Uterus (tissue), 4 donors: ENCODE measurements at places on chromosomes 2 and 18. TPM values are rescaled to one million over a fixed set of nuclear protein-coding genes. Genes with fewer than 3 reads are reported as not detected.

Gene STPG4
- total RNA-seq, result 1.0 TPM

Gene FBXO36
- total RNA-seq, result 8.2 TPM

Gene SMCHD1
- 84.4 TPM for total RNA-seq

Gene TUBA3E
- not detected for total RNA-seq

Gene LCT
- 0.07 TPM for total RNA-seq

Gene GAD1
- 1.6 TPM for total RNA-seq

GRCh38 chr2:33518200-33518599 lies 41.8 kb downstream of the RASGRP3 start:
- no peak overlapping the region for H3K4me3 ChIP-seq
- no peak for DNase-seq
- H3K27me3 ChIP-seq, result no peaks in the 10 kb centered on the region
- no peaks in the 10 kb centered on the region for H3K36me3 ChIP-seq

- H3K27ac ChIP-seq, result no peak overlapping the region
- no peaks in the 10 kb centered on the region for H3K36me3 ChIP-seq
- H3K4me3 ChIP-seq, result no peak overlapping the region
- DNase-seq, result no peak
- H3K27me3 ChIP-seq, result peaks cover 21% of the 10 kb centered on the region
These were observed 165.4 kb downstream of the MSH2 start for GRCh38 chr2:47568164-47568850.

DNA sequence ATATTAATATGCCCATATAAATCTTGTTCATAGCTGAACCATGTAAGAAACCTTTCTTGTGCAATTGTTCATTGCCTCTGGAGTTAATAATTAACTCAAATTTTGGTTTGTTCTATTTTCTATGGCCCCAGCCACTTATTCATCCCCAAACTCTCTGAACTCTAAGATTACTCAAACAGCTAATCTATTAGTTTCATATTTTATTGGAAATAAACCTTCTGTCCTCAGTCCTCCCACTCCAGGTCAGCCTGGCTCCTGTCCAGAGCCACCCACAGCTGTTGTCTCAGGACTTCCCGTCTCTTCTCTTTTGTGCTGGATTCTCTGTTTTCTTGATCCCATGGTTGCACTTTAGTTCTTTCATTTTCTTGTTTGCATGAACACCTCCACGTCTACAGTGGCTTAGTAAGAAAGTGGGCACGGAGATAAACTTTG lies 4.4 kb upstream of the RNF103 start:
- no peaks in the 10 kb centered on the region for H3K36me3 ChIP-seq
- H3K27me3 ChIP-seq, result no peaks in the 10 kb centered on the region
- no peaks in the 10 kb centered on the region for H3K4me1 ChIP-seq
- H3K4me3 ChIP-seq, result no peak overlapping the region
- DNase-seq, result no peak

DNA sequence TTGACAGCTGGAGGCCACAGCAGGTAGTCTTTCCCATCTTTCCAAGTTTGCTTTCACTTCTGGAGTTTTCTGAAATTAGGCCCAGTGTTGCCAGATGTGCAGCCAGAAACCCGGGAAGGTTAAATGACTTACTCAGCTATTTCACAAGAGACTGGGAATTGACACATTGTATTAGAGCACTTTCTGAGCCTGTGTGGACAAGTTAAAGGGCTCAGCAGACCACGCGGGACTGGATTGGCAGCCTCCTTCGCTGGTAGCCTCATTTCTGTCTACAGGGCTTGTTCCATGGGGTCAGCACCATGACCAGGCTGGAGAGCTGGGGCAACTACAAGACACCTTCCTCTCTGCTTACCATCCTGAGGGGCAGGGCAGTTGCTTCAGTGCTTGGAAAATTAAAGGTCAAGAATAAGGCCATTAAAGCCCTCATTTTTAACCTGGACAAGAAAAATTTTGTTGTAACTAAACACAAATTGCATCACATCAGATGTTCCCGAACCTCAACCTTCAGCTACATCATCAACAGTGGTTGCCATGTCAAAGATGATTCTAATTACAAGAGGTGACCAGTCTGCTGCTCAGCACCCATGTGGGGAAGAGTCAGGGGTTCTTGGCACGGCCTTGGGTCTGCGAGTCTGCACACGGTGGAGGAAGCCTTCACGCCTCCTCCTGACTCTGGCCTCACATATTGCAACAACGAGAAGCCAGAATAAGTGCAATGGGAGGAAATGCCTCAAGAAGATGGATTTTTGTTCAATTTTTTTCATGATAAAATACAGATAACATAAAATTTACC lies 279.5 kb upstream of the RAB6C start:
- no peak overlapping the region for H3K4me3 ChIP-seq
- no peaks in the 10 kb centered on the region for H3K4me1 ChIP-seq
- no peak for DNase-seq
- no peak overlapping the region for H3K27ac ChIP-seq
- H3K36me3 ChIP-seq, result no peaks in the 10 kb centered on the region
- no peaks in the 10 kb centered on the region for H3K27me3 ChIP-seq

- no peaks in the 10 kb centered on the region for H3K27me3 ChIP-seq
- no peak for DNase-seq
- no peaks in the 10 kb centered on the region for H3K4me1 ChIP-seq
- H3K36me3 ChIP-seq, result no peaks in the 10 kb centered on the region
- no peak overlapping the region for H3K4me3 ChIP-seq
These were observed 45.2 kb upstream of the SULT1C3 start for GRCh38 chr2:108194409-108195132.

GRCh38 chr18:27762054-27762453 lies 414.9 kb downstream of the CDH2 start:
- no peaks in the 10 kb centered on the region for H3K27me3 ChIP-seq
- H3K4me1 ChIP-seq, result no peaks in the 10 kb centered on the region
- no peaks in the 10 kb centered on the region for H3K36me3 ChIP-seq
- no peak for DNase-seq
- H3K27ac ChIP-seq, result no peak overlapping the region

- no peaks in the 10 kb centered on the region for H3K27me3 ChIP-seq
- H3K4me1 ChIP-seq, result no peaks in the 10 kb centered on the region
- peak; percentile 60 for DNase-seq
- no peak overlapping the region for H3K27ac ChIP-seq
- H3K36me3 ChIP-seq, result no peaks in the 10 kb centered on the region
These were observed 14.6 kb upstream of the AFG3L2 start for GRCh38 chr18:12391487-12392165.

DNA sequence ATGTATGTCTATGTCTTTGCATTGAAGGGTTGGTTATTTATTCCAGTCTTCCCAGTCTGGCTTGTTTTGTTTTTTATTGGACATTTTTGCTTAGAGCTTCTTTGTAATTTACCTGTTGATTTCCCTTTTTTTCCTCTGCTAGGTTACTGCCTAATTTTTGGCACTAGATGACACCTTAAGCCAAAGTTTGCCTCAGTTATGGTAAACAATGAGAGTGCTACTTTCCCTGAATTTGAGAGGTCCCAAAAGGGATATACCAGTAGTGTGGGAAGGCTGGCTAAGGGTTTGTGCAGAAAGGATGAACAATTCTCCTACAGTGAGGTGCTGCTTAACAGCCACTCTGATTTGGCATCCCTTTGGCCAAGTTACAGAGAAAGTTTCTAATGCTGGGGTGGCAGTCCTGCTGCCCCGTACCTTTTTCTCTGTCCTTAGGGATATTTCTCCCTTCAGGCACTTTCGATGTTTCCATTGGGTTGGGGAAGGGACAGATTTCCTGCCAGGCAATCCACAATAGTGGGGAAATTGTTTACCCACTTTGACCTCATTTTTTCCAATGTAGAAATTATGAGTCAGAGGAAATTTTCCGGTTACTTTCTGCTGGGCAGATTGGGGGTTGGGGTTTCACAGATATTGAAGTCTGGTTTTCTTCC lies 354.9 kb downstream of the PTPRM start:
- DNase-seq, result no peak
- H3K4me3 ChIP-seq, result no peak overlapping the region
- H3K36me3 ChIP-seq, result no peaks in the 10 kb centered on the region
- no peaks in the 10 kb centered on the region for H3K4me1 ChIP-seq
- no peaks in the 10 kb centered on the region for H3K27me3 ChIP-seq

DNA sequence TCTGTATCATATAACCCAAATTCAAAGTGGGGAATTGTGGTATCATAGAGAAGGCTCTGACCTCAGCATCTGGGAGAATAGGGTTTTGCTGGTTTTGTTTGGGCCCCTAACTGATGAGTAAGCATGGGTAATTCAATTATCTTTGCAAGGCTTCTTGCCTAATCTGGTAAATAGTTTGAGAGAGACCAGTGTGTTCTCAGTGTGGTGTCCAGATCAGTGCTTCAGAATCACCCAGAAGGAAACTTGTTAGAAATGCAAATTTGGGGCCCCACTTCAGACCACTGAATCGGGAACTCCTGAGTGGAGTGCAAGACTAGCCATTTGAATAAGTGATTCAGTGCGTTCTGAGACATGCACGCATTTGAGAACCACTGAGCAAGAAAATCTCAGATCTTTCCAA lies 282.7 kb downstream of the EPHA4 start:
- no peak overlapping the region for H3K4me3 ChIP-seq
- no peaks in the 10 kb centered on the region for H3K4me1 ChIP-seq
- no peaks in the 10 kb centered on the region for H3K27me3 ChIP-seq

DNA sequence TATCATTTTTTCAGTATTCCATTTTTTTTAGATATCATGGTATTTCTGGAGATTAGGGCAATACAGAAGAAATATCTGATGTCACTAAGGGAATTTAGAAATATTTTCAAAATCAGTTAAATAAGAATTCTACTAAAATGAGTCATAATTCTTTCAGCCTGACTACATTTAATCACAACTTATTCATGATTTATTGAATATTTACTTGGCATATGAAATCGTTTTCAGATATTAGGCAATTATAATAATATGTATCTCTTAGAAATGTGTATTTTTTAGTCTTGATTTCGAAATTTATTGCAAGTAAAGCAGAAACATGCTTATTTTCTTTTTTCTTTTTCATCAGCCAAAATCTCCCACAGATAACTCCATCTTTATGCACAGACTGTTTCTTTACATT lies 142.2 kb downstream of the CCDC102B start:
- no peak overlapping the region for H3K4me3 ChIP-seq
- no peaks in the 10 kb centered on the region for H3K36me3 ChIP-seq
- DNase-seq, result no peak
- no peak overlapping the region for H3K27ac ChIP-seq
- no peaks in the 10 kb centered on the region for H3K27me3 ChIP-seq

DNA sequence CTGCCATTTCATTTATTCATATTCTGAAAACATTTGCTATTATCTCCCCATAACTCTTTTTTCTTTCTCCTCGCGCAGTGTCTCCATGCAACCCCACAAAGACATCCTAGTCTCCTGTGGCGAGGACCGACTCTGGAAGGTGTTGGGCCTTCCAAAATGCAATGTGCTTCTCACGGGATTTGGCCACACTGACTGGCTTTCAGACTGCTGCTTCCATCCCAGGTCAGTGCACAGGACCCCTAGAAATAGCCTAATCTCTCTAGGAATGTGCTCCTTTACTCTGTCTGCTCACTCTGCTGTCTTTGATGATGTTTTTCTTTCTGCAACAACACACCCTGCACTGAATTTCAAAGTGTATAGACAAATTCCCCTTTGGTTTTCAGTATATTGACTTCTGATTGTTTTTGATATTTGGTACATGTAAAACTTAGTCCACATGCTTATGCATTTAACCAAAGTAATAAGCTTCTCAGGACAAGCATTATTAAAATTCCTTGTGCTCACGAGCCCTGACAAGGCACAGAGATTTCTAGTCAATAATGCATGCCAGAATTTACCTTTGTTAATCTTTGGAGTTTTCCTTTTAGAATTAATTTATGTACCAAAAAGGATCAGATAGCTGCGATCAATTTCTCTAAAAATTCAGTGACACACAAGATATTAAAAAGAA lies 548.3 kb upstream of the VWC2L start:
- no peak overlapping the region for H3K4me3 ChIP-seq
- DNase-seq, result no peak

DNA sequence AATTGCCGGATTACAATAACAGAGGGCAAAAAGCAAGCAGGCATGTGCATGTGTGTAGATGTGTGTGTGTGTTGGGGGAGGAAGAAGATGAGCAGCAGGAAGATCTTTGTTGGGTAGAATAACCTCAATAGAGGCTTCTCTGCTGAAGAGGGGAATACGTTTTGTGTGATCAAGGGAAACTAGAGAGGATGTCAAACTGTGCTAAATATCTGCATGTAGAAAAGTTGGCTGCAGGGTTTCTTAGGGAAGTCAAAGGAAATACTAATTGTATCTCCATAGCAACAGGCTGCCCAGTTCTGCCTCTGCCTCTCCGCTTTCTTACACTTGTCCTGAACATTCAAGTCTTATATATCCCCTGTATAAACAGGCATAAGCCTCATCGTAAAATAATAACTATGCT lies 190.1 kb upstream of the RND3 start:
- H3K36me3 ChIP-seq, result no peaks in the 10 kb centered on the region
- DNase-seq, result no peak
- H3K4me3 ChIP-seq, result no peak overlapping the region
- H3K4me1 ChIP-seq, result no peaks in the 10 kb centered on the region

DNA sequence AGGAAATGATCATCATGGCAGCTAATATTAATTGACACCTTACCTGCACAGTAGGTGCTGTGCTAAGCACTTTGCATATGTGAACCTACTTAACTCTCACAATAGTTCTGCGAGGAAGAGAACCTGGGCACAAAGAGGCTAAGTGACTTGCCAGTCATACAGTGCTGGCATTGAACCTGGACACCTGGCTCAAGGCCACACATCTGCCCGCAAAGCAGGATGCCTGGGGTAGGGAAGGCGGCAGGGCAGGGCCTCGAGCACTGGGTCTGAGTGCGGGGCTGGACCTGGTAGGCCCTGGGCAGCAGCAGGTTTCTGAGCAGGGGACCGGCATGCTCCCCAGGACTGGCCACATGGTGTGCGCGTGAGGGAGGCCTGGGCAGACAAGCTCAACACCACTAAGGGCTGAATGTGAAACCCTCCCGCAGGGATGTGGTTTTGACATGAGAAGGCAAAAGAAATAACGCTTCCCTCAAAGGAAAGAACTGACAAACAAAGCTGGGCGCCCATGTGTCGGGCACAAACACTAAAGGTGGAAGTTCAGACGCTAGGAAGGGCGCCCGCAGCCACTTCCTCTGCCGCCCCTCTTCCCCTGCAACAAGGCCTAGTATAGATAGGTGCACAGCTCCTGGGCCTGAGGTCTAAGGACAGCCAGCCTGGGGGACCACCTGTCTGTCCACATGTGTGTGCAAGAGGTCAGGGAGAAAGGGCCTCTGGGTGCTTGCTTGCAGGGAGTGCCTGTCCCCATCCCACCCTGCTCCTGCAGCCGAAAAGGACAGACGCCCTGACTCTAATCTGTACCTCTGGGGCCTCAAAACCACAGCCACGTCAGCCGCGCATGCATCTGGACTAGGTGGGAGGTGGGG lies 92.5 kb downstream of the ZFP36L2 start:
- H3K36me3 ChIP-seq, result no peaks in the 10 kb centered on the region
- DNase-seq, result no peak
- peak overlapping the region; percentile 21 for H3K27ac ChIP-seq
- no peaks in the 10 kb centered on the region for H3K4me1 ChIP-seq
- no peak overlapping the region for H3K4me3 ChIP-seq
- no peaks in the 10 kb centered on the region for H3K27me3 ChIP-seq

DNA sequence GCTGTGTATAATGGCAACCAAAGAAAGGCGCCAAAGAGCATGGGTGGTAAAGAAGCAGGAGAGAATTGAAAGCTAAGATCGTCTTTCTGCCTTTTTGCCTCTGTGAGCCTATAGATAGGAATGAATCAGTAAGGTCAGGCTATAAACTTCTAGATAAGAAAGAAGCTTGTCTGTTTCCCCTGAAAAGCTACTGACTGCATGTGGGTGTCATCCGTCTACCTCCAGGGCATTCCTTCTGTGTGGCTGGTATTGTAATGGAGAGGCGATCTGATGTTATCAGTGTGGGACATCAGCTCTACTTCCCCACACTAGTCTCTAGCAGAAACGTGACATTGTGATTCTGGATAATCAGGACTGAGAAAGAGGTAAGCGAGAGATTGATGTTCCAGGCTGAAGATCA lies 63.4 kb upstream of the PLA2R1 start:
- H3K27me3 ChIP-seq, result no peaks in the 10 kb centered on the region
- no peaks in the 10 kb centered on the region for H3K36me3 ChIP-seq
- no peak for DNase-seq
- no peak overlapping the region for H3K4me3 ChIP-seq
- H3K4me1 ChIP-seq, result no peaks in the 10 kb centered on the region
